ENCODE measurements at places on chromosomes 6 and 20. TPM values are rescaled to one million over a fixed set of nuclear protein-coding genes. Genes with fewer than 3 reads are reported as not detected.

The RIPOR3 gene
- total RNA-seq: not detected

The LRFN2 gene
- not detected for total RNA-seq

The TENT5A gene
- 0.76 TPM for total RNA-seq

The SAYSD1 gene
- 11.3 TPM for total RNA-seq

The TMC2 gene
- not detected for total RNA-seq

The PDYN gene
- total RNA-seq: not detected

Data from activated naive CD8-positive, alpha-beta T cell treated with anti-CD3 and anti-CD28 coated beads for 36 hours (primary cell).